ENCODE measurements at places on chromosomes 7 and 10. TPM values are rescaled to one million over a fixed set of nuclear protein-coding genes. Genes with fewer than 3 reads are reported as not detected.

Gene CTTNBP2
- 2.0 TPM for total RNA-seq

Gene SPRN
- total RNA-seq = 0.12 TPM

Gene NPY
- 0.43 TPM for total RNA-seq

Gene SVOPL
- not detected for total RNA-seq

Gene CPA2
- total RNA-seq = 0.14 TPM

- DNase-seq = no peak
These were observed 9.7 kb downstream of the ATP6V0E2 start for GRCh38 chr7:149883452-149883861.

GRCh38 chr7:145394126-145394525 is 558.3 kb upstream of the TPK1 start:
- DNase-seq = no peak

DNA sequence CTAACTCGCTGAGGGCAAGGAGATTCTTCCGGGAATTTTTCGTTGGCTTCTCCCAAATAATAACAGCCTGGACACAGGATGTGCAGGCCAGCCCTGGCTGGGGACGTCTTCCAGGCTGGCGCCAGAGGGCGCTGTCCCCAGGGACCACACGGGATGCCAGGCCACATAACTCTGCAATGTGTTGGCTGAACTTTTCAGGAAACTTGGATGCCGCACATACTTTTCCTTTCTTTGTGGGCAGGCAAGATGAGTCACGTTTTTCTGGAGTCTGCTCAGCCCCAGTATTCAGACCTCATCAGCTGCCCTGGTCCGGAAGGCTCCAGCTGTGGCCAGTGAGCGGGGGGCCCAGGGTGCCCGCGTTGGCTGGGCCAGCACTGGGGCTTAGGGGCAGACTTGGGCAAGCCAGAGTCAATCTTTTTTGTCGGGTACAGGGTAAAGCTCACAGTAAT is 122.7 kb downstream of the PRKAG2 start:
- peak; percentile 91 for DNase-seq

GRCh38 chr7:125668321-125668993 is 738.8 kb upstream of the POT1 start:
- peak; percentile 91 for DNase-seq

DNA sequence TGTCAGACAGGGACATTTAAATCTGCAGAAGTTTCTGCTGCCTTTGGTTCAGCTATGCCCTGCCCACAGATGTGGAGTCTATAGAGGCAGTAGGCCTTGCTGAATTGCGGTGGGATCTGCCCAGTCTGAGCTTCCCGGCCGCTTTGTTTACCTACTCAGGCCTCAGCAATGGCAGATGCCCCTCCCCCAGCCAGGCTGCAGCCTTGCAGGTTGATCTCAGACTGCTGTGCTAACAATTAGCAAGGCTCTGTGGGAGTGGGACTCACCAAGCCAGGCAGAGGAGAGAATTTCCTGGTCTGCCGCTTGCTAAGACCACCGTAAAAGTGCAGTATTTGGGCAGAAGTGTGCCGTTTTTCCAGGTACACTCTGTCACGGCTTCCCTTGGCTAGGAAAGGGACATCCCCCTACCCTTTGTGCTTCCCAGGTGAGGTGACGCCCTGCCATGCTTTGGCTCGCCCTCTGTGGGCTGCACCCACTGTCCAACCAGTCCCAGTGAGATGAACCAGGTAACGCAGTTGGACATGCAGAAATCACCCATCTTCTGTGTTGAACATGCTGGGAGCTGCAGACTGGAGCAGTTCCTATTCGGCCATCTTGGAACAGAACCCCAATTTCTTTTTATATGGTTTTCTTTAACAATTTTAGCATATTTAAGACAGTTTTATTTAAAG is 28.4 kb upstream of the VWDE start:
- DNase-seq = no peak

DNA sequence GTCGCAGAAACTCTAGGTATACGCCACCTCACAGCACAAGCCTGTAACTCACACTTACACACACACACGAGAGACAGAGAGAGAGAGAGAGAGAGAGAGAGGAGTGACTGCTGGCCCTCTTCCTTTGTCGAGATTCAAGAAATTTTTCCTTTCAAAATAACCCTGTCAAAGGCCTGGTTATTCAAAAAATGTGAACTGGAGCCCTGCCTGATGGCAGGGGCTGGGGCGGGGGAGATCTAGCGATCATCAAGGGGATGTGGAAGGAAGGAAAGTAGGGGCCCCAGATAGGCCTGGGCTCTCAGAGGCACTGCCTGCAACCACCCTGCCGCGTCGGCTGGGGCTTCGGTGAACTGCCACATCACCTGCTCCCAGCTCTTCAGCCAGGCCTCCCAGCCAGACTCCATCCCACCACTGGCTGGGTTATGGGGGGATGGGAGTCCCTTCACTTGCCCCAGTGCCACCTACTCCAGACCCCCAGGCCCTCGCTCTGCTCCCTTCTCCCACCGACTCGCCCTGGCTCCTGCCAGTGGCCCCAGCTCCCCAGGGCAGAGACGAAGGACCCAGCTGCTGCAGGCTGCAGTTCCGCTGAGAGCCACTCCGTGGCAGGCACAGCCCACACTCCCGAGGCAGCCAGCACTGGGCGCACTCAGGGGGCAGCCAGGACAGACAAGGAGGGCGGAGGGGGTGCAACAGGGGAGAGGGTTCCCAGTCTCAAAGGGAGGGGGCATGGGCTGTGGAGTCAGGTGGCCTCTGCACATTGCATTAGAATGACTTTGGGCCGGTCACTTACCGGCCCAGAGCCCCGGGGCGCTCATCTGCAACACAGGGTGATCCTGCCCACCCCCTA is 15.3 kb downstream of the KCNH2 start:
- no peak for DNase-seq

GRCh38 chr7:105218215-105218614 is 170.5 kb downstream of the SRPK2 start:
- DNase-seq = peak; percentile 69

DNA sequence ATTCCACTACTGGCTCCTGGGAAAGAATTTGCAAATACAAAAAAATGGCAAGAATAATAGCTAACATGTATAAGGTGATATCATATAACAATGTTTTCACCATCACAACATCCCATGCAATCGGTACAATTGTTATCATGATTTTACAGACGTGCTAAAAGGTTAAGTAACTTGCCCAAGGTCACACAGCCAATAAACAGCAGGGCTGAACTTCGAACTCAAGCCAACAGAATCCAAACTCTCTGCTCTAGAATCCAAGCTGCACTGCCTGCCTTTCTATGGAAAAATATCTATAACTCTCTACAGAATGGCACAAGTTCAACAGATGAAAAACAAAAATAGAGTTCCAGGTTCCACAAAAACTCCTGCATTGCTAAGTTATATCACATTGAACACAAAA is 160.9 kb downstream of the PARD3 start:
- DNase-seq = no peak

DNA sequence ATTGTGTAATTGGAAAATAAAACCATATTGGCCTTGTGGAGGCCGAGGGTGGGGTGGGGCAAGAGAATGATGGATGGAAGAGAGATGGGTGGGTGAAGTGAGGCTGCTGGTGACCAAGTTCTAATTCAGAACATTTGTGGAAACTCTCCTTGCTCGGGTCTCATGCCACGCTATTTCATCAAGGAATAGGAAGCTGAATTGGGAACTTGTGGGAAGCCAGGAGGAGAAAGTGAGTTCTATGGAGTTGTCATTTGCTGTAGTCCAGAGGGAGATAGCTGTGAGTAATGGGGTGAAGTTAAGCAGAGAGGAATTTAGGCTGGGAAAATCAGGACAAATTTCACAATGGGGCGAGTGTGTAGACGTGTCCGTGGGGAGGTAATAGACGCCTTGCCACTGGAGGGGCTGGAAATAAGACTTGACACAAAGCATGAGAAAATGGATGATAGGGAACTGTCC is 339.2 kb downstream of the LRMDA start:
- no peak for DNase-seq

DNA sequence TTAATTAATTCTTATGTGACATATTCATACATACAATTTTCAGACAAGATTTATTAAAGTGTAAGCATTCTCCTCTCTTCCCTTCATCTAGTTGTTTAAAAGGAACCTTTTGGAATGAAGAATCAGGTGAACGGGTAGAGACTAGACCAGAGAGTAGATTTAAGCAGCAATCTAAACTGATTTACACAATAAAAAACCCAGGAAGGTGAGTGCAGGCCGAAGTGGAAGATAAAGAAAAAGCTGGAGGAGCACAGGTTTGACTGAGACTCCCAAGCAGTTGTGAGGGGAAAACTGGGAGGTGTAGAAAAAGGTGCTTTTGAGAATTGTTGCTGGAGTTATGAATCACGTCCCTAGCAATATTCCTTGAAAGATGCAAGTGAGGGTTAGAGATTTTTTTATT is 601.1 kb downstream of the SORCS1 start:
- DNase-seq = no peak

DNA sequence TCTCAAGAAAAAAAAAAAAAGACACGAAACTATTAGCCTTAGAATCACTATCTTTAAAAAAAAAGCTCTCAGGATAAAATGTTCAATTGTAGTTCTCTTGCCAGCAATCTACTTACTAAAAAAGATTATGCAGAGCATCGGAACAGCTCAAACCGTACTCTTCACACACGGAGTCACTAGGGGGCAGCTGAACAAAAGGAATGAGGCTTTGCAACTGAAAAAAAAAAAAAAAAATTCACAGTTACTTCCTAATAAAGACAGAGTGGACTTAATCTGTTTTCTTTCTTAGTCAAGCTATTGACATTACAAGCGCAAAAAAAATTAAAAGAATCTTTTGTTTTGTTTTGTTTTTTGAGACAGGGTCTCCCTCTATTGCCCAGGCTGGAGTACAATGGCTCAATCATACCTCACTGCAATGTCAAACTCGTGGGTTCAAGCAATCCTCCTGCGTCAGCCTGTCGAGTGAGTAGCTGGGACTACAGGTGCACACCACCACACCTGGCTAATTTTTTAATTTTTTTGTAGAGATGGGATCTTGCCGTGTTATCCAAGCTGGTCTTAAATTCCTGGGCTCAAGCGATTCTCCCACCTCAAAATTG is 11.5 kb downstream of the PMS2 start:
- no peak for DNase-seq

- DNase-seq = no peak
These were observed 352.1 kb downstream of the FRMD4A start for GRCh38 chr10:13978533-13979115.

GRCh38 chr7:142319970-142320369 is 62.1 kb upstream of the PRSS58 start:
- no peak for DNase-seq
